Hematopoietic multipotent progenitor cell treated with erythropoietin and hydrocortisone succinate and interleukin-3 and kit ligand, for 8 days (in vitro differentiated cells): ENCODE measurements at places on chromosomes 16 and 17.

DNA sequence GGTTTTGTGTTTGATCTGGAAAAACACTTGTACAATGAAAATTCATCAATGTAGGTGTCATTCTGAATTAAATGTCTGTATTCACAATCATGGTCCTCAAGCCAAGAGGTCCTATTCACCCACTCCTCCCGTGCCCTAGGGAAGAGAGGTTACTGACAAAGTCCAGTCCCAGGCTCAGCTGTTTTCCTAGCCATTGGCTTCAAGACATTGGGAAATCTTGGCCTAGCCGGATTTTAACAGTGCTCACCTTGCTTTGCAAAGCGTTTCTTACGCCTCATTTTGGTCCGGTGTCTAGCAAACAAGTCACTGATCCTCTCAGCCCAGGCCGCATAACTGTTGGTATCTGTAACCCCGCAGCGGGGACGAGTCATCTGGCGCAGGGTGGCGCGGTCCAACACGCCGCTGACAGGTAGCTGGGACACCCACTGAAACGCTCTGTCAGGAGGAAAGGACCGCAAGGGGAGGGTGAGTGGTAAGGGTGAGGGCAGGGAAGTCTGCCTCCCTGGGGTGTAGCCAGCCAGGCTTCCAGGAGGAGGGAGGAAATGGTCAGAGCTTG lies 16.7 kb downstream of the MMP28 start:
- DNase-seq: no peak

- no peak for DNase-seq
These were observed 27.4 kb downstream of the NDEL1 start for GRCh38 chr17:8463099-8463498.

GRCh38 chr16:86050111-86050510 lies 151.1 kb downstream of the IRF8 start:
- DNase-seq: no peak

GRCh38 chr16:46857368-46857945 lies 26.5 kb upstream of the C16orf87 start:
- DNase-seq: peak; percentile 7

GRCh38 chr16:86072328-86073102 lies 173.6 kb downstream of the IRF8 start:
- DNase-seq: peak; percentile 57

GRCh38 chr17:44324092-44324570 lies 492 bp downstream of the SLC25A39 start:
- DNase-seq: peak; percentile 6

DNA sequence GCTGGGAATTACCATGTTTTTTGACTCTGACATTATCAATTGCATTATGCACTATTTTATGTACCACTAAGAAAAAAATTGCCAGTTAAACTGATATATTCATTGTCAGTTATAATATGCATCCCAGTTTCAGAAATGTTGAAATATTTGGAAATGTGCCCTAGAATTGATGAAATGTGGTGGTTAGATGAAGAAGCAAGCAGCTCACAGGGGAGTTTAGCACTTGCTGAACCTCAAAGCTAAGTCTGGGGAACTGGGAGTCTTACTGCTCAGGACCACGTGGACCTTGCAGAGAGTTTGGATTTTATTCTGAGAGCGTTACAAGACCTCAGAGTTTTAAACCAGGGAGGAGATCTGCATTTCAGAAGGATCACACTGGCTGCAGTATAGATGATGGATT lies 67.9 kb downstream of the TNRC6C start:
- no peak for DNase-seq

- DNase-seq: no peak
These were observed 8.0 kb downstream of the CHST5 start for GRCh38 chr16:75527825-75528299.

GRCh38 chr16:56726283-56726682 lies 3.6 kb upstream of the NUP93 start:
- no peak for DNase-seq

DNA sequence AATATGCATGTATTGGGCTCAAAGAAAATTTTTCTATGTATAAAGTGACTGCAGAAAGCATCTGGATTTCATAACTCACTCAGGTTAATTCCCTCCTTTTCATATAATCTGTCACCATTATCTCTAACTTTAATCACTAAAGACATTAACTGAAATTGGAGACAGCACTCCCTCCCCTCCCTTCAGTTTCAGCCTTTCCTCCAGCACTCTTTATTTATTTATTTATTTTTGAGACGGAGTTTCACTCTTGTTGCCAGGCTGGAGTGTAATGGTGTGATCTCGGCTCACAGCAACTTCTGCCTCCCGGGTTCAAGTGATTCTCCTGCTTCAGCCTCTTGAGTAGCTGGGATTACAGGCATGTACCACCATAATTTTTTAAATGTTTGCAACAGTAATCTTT lies 43.1 kb downstream of the CDH8 start:
- DNase-seq: no peak

DNA sequence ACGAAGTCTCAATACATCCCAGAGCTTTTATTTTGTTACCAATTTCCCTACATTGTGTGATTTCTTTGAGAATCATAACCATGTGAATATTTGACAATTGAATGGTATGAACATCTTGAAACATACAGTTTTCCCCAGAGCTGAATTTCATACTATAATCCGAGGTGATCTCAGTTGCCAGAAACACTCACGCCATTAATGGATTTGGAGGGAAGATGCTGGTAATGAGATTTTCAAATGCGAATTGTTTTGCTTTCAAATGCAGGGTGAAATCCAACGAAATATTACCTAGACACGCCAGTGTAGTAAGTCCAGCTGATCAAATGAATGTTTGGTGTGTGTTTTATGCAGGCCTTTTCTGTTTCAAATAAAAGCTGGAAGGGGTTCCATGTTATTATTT lies 277.8 kb upstream of the CDH5 start:
- DNase-seq: no peak

DNA sequence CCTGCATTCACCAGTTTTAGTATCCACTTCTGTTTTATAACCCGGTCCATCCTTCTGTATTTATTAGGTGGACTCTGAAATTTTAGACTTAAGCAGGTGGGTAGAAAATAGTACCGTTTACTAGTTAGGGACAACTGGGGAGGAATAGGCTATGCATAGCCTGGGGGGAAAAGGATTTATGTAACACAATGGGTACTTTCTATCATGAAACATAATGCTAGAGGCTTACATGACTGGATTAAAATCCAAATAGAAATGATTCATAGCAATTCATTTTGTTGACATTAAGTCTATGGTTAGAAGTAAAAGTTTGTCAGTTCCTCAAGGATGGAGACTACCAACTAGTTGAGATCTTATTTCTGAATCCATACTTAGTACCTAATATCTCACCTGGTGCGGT lies 18.6 kb downstream of the GAN start:
- no peak for DNase-seq

DNA sequence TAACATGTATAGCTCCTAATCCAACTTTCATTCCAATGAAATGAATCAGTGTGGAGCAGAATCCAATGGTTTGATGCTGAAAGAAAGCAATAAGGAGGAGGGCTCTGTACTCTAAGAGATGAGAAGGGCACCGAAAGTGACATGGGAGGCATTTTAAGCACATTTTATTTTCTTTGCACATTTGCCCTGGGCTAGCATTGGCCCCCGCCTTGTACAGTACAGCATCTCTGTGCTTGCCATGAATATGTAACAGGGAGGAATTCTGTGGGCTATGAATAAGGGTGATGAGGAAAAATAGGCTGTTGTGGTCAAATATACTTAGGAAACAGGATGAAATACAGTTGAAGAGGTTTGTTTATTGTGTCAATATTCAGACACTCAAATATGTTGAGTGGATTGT lies 45.2 kb upstream of the SHISA6 start:
- no peak for DNase-seq

GRCh38 chr17:80422981-80423380 lies 8.0 kb downstream of the ENDOV start:
- no peak for DNase-seq

DNA sequence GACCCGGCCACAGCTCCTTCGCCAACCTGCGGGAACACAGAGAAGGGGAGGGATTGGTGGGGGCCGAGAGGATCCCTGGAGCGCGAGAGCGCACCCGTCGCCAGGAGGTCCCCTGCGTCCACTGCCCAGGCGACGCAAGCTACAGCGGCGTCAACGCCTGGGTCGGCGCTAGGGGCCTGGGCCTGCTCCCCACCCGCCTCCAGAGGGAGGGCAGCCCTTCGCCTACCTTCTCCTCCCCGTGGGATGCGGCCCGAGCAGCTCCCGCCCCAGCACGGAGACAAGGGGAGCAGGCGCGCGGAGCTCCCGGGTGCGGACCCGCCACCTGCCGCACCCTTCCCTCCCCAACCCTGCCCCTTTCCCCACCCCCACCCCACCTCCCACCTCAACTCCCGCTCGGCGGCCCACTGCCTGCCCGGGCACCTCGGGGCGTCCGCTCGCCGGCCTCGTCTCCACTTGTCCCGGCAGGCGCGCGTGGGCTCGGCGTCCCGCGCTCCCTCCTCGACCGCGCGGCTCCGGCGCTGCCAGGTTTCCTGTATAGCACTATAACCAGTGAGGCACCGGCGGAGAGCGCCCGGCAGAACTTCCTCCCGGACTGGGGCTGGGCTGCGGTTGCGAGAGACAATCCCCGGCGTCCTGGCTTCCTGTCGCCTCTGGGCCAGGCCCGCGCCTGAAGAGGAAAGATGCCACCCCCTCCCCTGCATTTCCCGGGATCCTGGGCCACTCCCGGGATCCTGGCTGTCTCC lies 119.1 kb upstream of the SMURF2 start:
- peak; percentile 28 for DNase-seq

DNA sequence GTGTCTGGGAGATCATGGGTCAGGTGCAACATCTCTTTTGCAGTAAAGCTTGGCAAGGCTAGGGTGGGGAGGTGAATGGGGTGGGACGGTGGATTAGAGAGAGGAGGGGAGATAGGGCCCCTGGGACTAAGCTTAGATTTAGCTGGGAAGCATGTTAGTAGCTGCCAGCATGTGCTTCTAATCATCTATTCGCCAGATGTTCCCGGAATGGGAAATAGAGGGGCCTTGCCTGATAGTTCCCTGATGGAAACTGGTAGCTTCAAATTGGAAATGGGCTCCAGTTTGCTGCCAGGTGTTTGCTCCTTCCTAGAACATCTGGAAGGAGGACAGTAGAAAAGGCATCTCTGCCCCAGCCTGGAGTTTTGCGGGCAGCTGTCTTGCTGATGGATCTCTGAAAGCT lies 176.1 kb downstream of the CCDC182 start:
- no peak for DNase-seq

DNA sequence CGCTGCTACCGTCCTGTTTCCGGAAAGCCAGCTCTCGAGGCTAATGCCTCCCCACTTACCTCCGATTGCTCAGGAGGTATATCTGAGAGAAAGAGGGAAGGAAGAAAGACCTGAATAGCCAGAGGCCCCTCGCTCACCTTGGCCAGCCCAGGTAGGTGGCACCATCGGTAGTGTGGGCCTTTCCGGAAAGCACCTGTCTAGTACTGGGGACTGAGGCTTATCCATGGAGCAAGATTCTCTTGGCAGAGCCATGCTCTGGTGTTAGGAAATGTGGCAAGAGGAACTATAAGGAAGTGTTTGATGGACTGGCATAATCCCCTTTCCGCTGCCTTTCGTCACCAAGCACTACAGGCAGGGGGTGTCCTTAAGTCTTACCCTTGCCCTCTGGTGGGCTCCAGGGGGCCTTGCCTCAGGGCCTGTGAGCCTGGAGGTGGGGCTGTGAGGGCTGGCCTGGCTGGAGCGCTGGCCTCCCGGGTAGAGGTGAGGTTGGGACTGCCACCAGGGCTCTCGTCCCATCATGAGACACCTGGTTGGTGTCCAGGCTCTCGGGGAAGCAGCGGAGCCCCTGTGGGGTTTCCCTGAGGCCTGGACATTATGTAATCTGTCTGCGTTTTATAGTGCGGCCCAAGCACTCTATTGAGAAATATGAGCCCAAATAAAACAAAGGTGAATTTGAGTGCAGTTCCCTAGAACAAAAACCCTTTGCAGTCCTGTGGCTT lies 2.9 kb downstream of the CMIP start:
- no peak for DNase-seq

GRCh38 chr17:74049967-74050458 lies 153.5 kb upstream of the RPL38 start:
- no peak for DNase-seq
